ENCODE measurements at places on chromosomes 5 and 9.
A peak's percentile ranks its signal among the peaks of the same experiment; 100 is the strongest.

DNA sequence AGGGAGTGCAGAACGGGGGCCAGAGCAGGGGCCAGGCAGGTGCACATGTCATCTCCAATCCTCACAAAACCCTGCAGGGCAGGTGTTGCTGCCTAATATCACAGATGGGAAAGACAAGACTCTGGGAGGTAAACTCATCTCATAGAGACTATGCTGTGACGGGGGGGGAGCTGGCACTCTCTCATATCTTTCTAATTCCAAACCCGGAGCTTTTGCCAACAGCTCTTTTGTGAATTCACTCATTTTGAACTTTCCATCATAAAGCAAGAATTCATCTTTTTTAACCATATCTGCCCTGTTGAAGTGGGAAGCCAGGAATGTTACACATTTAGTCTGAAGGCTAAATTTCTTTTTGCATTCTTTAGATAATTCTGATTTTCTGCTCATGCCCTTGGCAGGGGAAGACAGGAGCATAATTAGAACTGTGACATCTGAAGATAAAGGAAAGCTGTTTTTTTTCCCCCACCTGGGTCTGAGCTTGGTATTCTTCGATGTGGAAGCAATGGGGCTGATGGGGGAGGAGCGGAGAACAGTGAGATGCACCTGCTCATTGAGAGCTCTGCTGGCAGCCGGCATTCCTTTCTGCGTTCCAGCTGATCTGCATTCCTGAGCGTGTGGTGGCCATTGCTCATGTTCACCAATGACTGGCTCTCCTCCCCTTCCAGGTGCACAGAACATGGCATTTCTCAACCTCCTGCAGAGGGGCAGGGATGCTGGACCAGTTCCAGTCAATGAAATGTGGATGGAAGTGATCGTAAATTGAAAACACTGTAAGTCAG is 159.2 kb downstream of the NSG2 start:
- DNase-seq = no peak

GRCh38 chr5:6194261-6194875 is 184.0 kb downstream of the MED10 start:
- DNase-seq = no peak

- peak; percentile 29 for DNase-seq
These were observed 424 bp downstream of the HNRNPA0 start for GRCh38 chr5:137753691-137754187.

- DNase-seq = no peak
These were observed 52.2 kb downstream of the SLC36A1 start for GRCh38 chr5:151499501-151500035.

DNA sequence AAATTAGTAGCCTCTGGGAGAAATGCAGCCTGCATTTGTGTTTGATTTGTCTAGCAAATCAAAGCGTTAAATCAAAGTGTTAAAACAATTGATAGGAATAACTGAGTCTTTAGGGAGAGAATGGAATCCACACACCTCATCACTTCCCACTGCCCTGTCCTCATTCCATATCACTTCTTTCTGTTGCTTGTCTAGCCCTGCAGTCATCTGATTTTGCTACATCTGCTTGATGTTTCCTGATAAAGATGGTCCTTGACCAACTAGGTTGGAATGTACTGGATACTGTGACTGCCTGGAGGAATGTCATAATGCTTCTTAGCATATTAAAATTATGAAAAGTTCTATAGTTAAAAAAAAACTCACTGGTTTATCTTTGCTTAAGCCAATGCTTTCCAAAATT is 119.9 kb downstream of the DOCK2 start:
- DNase-seq = no peak

DNA sequence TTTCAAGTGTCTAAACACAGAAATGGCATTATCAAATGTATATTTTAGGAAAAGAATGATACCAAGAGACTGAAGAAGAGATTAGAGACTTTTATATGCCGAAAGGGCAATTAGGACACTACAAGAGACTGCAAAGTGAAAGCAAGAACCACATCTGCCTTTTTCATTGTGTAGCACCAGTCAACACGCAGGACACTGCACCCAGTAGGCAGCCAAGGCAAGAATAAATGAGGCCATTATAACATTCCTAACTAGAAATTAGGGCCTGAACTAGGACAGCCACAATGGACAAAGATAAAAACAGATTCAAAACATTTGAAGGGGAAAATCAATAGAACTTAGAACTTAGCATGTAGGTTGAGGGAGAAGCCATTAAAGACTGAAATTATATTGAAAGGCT is 10.8 kb downstream of the CETN3 start:
- no peak for DNase-seq

DNA sequence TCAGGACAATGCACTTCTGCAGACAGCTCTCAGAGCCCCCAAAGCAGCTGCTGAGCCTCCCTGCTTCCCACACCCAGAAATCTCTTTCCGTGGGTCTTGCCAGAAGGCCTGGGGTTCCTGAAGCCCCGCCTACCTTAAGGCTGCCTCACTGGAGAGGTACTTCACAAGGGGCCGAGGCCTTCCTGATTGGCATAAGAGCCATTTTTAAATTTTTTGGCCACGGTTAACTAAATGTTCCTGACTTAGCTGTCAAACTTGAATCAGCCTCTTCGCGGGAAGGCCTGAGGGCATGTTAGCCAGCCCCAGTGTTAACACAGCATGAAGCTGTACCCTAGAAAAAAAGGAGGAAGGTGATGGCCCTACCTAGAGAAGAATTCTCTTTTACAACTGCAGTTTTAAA is 20.7 kb upstream of the EPB41L4B start:
- DNase-seq = no peak

- DNase-seq = no peak
These were observed 41.7 kb downstream of the KLF4 start for GRCh38 chr9:107447834-107448233.

- no peak for DNase-seq
These were observed 59.0 kb downstream of the IARS1 start for GRCh38 chr9:92234514-92234913.

Data from omental fat pad (tissue), 4 donors.